ENCODE measurements at places on chromosomes 16 and 17.

GRCh38 chr17:60720763-60721531 lies 43.3 kb downstream of the BCAS3 start:
- no peak for DNase-seq

DNA sequence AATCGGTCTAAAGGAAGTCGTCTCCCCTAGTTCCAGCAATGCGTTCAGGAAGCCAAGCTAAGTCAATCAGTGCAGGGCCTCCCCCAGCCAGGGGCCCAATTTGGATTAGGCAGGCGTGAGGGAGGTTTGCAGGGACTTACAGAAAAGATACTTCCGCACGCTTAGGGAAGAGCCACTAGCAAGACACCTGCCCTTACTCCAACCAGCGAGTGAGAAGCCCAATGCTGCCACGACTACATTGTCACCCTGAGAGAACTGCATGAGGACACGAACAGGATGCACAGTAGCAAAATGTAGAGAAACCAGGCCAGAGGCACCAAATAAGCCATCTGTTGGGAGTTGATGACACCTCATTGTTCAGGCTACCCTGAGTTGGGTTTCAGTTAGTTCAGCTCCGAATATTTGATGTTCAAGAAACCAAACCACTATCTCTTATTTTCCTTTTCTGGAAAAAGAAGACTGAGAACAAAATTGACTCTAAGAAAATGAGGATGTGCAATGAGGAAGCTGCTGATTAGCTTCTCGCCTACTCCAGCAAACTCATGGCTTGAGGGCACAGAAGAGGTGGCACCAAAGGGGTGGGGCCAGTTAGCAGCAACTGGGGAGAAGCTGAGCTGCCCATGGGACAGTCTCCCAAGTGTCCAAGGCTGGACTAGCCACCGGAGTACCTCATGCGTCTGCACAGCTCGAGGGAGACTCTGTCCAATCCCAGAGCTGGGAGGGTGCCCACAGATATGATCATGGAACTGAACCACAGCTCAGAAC lies 29.3 kb downstream of the TK2 start:
- DNase-seq, result no peak

- DNase-seq, result no peak
These were observed 6.9 kb upstream of the UTP6 start for GRCh38 chr17:31908386-31908785.

DNA sequence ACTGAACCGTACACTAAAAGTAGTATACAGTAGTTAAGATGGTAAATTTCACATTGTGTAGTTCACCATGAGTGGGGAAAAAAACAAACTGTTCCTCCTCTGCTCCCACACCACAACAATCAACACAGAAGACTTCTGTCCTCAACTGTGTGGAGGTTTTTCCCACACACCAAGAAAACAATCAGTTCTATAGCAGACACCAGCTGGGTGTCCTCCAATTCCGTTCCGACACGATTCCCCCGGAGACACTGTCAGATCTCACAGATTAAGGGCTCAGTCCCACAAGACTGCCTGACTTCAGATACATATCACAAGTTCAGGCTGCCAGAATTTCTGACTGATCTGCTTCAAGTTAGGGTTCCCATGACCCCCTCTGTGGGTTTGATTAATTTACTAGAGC lies 31.8 kb downstream of the BBS2 start:
- DNase-seq, result no peak

DNA sequence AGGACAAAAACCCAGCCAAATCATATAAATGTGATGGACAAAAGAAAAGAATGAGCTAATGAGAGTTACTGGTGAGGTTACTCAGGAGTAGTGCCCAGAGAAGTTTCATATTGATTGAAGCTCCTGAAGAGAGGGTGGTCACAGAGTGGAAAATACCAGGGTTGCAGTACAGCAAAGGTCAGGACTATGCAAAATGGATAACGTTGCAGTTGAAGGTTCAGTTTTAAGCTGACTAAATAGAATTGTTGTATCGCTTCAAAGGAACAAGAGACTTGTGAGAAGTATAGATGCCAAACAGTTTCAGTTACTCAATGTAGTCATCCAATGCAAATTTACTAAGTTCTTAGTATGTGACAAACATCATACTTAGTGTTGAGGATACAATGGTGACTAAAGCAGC lies 47.1 kb downstream of the ABCA8 start:
- DNase-seq, result no peak

GRCh38 chr17:78378225-78379130 lies at the start of gene PGS1:
Gene PGS1, plus strand, starts transcription at chr17:78378649. Its CDS starts 17 bp downstream, at chr17:78378666.
- DNase-seq, result peak; percentile 66

DNA sequence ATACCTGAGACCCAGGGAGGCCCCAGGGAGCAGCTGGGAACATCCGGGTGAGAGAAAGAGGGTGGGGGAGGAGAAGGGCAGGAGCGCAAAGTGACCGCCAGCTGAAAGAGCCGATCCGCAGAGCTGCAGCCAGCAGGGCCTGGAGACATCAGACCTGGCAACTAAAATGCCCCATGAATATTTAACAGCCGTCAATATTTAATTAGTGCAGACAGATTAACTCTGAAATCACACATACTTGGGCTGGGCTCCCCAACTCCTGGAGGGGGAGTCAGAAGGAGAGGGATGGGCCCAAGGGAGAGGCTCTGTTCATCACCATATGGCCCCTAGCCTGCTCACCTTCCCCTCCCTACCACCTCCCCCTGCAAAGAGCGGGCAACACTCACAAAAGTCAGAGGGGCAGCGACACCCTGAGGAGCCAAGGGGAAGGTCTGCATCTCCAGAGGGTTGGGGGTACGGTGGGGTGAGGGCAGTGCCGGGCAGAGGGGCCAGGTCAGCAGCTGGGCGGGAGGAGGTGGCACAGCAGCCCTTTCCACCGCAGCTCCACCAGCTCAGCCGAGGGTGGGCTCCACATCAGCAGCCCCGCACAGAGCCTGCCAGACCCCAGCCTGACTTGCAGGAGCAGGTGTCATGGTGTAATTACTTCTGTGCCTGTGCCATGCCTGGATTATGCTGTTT lies 61.9 kb upstream of the CCL1 start:
- DNase-seq, result no peak

GRCh38 chr16:67481561-67482232 lies 740 bp upstream of the ATP6V0D1 start:
- peak; percentile 12 for DNase-seq
